ENCODE measurements at places on chromosomes 1 and 21.

DNA sequence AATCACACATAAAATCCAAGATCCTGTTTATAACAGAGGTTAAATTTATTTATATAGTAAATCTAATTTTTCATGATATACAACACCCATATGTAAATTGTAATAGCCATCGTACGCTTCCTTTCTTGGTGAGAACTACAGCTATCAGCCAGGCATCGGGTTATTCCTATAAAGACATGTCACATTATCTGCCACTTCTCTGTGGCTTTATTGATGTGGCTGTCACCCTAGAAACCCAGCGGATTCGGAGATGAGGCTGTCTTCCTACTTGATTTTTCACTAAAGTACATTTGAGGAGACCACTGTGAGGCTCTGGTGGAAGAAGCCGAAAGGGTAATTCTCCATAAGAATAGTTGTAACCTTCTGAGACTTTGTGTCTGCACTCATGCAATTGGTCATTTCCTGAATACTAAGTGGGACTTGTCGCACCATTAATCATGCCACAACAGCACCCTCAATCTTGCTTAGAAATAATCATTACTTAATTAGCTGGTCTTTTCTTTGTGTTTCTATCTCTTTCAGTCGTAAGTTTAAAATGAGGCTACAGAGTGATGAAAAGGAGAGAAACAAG, 106.0 kb downstream of the NTNG1 start:
- DNase-seq, result no peak

DNA sequence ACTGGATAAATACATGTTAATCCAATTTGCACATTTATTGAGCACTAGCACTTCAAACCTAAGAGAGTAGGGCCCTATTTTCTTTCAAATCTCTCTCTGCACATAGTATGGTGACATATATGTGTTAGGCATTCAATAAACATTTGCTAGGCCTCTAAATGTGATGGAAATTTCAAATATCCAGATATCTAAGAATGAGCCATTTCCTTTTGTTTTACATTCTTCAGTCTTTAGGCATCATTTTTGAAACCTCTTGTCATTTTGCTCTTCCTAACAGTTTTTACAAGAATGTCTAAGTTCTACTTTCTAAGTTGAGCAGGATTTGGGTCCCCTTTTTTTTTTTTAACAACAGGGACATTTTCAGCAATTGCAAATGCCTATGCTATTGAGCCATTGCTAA, 395.7 kb upstream of the ST6GALNAC5 start:
- DNase-seq, result no peak

DNA sequence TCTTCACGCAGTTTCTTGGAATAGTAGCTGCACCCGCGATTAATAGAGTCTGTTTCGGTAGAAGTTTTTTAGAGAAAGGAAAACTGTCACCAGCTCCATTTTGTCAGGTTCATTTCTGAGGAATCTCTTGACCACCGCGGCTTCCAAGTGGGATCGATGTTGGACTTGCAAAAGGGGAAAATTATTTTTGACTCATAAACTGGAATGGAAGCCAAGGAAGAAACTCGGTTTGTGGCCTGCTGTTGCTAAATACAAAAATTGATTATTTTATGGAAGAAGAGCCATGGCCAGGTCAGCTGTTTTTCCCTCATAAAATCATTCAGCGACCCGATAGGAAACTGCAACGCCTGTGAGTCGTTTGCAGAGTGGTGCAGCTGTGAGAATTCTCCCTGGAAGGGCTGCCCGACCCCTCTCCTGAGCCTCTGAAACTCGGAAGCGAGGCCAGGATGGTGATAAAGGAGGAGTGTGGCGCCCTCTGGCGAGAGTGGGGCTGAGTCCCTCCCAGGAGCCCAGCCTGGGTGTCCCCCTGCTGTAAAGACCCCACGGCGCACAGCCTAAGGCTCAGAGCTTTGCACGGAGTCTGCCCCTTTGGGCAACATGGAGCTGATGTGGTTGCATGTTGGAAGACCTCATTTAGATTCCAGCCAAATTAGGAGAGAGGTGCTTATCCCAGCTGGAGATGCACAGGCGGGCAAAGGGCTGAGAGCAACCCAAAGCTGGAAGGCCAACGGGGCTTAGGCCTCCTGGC, 83.6 kb upstream of the SLC25A33 start:
- DNase-seq, result peak; percentile 86

- no peak for DNase-seq
Measured at GRCh38 chr21:39218082-39218409, 34.8 kb upstream of the PSMG1 start.

DNA sequence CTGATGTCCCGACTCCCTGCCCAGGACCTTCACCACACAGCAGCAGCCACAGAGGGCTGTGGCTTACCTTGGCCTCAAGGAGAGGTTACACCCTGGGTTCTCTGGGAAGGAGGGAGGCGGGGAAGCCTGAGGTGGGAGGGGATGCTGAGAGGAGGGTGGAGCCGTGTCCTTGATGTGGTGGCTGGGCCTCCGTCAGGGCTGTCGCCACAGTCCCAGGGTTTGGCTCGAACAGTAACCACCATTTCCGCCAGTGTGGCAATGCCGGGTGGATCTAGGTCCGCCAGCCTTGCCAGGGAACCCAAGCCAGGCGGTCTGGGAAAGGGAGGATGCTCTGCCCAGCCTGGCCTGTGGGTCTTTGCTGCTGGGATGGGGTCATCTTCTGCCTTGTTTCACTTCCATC, 18.4 kb upstream of the CDCA8 start:
- peak; percentile 61 for DNase-seq

GRCh38 chr21:17455028-17455353, 57.9 kb upstream of the CXADR start:
- DNase-seq, result no peak

GRCh38 chr21:30146558-30147282, 19.9 kb downstream of the CLDN17 start:
- DNase-seq, result no peak

- DNase-seq, result no peak
Measured at GRCh38 chr1:3543076-3544039, 68.0 kb downstream of the MEGF6 start.

DNA sequence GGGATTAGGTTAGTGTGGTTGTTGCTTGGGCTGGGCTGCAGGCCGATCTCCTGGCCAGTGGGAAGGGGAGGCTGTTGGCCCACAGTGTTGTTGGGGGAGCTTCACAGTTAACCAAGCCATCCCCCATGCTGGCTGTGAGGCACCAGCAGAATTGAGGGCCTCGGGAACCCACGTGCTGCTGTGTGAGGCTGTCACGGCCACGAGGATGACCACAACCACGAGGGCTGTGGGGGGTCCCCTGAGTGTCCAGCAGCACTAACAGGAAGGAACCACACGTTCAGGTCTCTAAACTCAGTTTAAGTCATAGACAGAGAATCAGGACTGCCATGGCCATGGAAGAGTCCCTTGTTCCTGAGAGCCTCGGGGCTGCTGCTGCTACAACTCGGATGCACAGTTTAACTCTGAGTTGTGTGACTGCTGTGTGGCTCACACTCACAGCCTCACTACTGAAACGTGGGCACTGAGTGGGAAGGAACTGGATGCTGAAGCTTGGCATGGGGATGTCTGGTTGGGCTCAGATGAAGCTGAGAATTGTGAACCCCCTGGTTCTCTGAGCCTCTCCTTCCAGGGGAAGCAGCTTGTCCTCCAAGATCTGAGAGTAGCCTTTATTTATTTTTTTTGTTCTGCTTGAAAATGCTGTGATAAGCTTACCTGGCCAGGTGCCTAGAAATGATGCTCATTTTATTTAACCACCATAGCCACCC, 4.8 kb upstream of the MMEL1 start:
- DNase-seq, result no peak

- DNase-seq, result no peak
Measured at GRCh38 chr1:204127597-204128242, 24.1 kb downstream of the ETNK2 start.

DNA sequence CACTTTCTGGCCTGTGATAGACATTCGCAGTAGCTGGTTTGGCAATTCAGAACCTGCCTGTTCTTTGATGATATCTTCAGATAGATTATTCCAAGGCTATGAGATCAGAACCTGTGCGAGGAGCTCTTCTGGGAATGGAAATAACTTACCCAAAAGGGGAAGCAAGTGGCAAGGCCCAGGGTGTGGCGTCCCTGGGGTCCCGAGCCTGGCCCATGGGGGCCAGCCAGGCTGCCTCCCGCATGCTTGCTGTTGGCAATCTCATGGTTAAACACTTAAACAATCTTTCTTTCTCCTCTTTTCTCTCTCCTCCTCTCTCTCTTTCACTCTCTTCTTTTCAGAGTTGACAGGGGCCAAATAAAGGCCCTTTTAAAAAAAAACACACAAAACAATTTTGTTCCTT, 108.1 kb downstream of the RNF220 start:
- no peak for DNase-seq

DNA sequence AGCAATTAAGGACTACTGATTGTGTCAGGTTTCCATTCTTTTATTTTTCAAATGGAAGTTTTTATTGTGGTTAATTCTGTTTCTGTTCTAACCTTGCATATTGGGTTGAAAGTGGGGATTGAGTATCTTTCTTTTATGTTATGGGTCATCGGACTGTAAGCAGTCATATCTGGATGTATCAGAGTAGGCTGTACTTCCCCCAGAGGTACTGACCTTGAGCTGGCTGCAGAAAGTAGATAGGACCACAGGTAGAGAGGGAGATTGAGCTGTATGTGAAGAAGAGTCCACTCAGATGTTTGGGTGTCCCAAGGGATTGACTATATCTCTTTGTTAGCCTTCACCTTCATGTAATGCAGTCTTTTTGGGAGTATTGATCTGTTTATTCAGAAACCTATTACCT, 20.5 kb upstream of the ALG14 start:
- DNase-seq, result no peak

- DNase-seq, result no peak
Measured at GRCh38 chr21:31744182-31744800, 12.4 kb upstream of the SCAF4 start.

DNA sequence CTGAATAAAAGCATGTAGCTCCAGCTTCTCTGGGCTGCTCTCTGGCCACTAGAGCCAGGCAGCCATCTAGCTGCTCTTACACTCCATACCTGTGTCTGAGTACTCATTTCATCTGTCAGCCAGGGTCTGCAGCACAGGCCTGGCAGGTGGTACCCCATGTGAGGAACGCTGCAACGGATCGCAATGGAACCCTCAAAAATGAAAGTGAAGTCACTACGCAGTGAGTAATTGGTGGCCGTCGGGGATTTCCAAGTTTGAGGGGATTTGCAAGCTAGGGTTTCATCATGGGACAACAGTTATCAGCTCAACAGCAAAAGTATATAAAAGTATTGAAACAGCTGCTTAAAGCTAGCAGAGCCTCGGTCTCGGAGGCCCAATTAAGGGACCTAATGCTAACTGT, 186.7 kb downstream of the HFM1 start:
- no peak for DNase-seq

DNA sequence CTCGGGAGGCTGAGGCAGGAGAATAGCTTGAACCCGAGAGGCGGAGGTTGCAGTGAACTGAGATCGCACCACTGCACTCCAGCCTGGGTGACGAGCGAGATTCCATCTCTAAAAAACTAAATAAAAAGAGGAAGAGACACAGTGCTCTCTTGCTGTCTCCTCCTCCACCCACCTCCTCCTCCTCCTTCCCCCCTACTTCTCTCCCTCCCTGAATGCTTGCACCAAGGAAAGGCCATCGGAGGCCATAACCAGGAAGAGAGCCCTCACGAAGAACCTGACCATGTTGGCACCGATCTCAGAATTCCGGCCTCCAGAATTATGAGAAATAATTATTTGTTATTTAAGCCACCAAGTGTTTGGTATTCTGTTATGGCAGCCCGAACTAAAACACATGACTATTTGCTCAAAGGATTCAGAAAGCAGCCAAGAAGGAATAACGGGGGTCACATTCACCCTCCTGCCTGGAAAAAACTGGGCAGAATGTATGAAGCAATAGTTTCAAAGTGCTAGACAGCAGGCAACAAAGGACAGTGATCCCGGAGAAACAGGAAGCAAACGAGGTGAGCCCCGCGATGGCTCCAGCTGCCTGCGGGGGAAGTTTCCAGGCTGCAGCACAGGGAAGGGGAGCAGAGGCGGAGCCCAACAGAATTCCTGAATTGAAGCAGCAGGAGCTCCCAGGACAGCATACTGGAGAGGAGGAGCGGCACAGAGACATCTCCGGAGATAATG, 35.8 kb downstream of the LDLRAD1 start:
- DNase-seq, result peak; percentile 54

DNA sequence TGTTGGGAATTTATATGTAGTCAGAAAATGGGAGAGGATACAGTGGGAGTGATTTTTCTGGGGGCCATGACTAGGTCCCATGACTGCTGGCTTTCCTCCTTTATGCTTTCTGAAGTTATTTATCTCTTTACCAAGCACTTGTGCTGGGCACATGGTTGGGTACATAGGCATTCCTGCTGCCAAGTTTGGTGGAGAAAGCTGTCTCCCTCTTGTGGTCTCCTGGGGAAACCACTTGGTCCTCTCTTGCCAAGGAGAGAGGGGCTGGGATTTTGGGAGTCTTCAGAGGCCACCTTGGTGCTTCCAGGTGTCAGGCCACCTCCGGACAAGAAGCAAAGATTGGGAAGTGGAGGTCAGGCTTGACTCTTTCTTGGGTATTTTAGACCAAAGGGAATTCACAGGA, 120.2 kb upstream of the KCNE2 start:
- DNase-seq, result no peak

DNA sequence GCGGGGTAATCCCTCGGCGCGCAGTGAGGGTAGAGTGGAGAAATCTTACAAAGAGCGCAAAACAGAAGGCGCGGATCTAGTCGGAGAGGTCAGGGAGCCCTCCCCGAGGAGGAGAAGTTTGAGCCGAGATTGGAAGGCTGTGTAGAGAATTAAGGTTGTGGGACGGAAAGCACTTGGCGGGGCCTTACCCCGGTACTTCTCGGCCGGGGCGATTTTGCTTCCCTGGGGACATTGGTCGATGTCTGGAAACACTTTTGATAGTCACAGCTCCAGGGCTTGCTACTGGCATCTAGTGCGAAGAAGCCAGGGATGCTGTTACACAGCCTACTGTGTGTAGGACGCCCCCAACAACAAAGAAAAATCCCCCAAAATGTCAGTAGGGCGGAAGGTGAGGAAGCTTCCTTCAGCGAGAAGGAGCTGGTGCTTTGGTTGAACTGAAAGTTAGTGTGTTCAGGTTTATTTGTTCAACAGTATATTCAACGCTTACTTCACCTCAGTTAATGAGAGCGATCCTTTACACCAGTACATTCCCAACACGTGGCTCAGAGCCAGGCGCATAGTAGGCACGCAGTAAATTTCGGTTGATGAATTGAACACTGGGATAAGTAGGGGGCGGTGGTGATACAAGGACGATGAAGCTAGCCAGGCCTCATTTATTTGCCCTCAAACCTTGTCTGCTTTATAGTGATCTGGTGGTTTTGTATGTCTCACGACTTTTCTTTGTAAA, 807 bp downstream of the CEP85 start:
- DNase-seq, result no peak

DNA sequence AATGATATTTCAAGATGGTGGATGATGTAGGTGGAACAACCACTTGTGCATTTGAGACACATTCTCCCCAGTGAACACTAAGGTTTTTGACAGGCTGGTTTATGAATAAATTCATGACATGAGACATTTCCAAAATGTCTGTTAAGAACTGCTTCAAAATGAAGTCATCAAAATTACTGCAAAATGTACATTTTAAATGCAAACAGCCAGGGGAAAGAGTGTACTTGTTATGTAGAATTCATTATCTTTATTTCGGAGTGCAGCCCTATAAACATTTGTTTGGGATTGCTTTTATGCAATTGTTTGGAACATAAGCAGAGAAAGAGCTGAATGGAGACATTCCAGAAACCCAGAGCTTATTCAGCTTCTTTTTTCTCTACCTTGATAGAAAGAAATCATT, 49.5 kb downstream of the DSCAM start:
- DNase-seq, result no peak
